ENCODE measurements at places on chromosomes 4 and X.

- DNase-seq = no peak
Observed at GRCh38 chrX:859329-859728, 228.7 kb downstream of the SHOX start.

- DNase-seq = no peak
Observed at GRCh38 chr4:60840020-60840419, 360.1 kb upstream of the ADGRL3 start.

GRCh38 chr4:87601361-87601760 lies 7.0 kb upstream of the DSPP start:
- DNase-seq = no peak

DNA sequence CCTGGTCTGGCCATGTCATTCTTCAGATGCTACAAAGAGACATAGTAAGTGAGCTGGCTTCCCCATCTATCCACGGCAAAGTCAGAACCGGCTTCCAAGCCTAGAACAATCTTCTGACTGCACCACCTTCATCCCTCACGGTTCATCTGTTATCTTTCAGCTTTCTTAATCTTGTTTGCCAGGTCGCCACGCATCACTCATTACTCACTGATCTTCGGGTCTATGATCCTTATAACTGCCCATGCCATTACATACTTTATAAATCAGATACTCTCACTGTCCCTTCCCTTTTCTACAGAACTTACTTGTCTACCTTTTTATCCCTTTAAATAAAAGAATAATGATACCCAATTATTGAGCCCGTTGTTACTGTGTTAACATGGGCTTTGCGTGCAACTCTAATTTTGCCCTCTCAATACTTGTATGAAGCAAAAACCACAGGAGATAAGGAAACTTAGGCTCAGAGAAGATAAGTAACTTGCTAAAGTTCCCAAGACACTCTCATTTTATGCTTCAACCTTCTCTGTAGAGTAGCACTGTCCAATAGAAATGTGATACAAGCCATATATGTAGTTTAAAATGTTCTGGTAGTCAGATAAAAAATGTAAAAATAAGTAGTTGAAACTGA lies 171.7 kb downstream of the AMELX start:
- DNase-seq = no peak

GRCh38 chr4:14985843-14986242 lies 16.4 kb upstream of the CPEB2 start:
- DNase-seq = no peak

DNA sequence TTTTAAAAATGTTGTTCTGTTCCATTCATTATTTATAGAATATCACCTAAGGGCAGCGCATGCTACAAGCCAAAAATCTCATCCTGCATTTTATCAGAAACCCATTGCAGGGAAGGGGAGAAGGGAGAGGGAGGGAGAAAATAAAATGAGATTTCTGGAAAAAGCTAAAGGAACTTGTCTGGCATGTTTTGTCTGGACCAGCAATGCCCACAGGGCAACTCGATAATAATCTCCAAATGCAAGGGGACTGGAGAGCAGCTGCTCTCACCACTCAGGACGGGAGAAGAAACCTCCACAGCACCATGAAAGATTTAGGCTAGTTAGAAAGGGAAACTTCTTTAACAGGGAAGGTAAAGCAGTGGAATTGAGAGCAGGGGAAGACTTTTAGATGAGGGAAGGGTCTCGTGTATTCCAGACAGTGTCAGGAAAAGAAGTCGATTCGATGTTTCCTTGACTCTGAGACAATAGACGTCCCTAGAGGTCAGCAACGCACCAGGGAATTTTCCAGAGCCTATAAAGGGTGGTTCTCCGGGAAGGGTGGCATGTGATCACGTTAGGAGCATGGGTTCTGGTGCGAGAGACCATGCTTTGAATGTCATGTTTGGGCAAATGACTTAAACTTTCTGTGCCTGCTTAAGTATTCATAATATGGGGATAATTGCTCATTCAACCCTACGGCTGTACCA lies 132.2 kb upstream of the NDP start:
- DNase-seq = peak; percentile 49

DNA sequence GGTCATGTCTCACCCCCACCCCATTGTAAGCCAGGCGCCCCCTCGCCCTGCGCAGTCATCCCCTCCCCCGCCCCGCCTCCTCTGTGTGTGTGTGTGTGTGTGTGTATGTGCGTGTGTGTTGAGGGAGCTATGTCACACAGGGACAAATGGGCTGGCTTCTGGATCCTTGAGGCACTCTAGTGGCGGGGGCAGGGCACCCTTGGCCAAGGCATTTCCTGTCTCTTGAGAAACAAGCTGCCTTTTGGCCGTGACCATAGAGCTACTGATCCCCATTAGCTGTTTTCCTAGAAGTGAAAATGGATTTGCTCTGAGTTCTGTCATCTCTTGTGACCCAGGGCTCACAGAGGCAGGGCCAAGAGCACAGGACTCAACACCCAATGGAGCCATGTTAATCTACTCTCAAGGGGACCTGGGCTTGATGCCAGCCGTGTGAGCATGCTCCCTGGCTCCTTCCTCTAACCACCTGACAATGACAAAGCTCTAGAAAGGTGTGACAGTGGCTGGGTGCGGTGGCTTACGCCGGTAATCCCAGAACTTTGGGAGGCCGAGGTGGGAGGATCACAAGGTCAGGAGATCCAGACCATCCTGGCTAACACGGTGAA lies 162.5 kb upstream of the BCOR start:
- no peak for DNase-seq

- DNase-seq = no peak
Observed at GRCh38 chr4:84531689-84532088, 32.6 kb upstream of the NKX6-1 start.

DNA sequence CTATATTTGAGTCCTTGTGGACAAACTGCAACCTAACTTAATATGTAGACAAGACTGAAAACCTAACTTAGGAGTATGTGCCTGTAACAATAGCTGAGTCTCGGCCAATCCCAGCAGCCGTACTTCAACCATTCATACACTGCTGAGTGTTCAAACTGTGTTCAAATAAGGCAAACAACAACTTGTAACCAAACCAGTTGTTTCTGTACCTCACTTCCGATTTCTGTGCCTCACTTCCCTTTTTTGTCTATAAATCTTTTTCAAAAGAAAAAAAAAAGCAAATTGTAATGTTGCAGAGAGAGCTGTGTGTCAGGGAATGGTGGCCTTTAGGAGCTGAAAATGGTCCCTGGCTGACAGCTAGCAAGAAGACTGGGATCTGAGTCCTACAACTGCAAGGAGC lies 46.0 kb downstream of the GEMIN8 start:
- no peak for DNase-seq

- no peak for DNase-seq
Observed at GRCh38 chrX:45164021-45164621, 36.6 kb downstream of the DIPK2B start.

DNA sequence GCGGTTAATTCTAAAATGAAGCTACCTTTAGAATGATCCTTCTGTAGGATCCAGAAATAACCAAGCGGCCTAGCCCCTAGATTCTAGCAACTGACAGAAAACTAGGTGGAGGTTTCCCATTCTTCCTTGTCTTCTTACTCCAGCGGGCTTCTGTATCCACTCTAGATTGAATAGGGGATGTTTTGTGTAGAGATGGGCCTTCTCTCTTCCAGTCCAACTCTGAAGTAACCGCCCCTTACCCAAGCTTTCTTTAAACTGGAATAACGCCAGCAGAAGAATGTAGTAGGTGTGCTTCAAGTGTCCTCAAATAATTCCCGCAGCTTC lies 386 bp upstream of the TMEM184C start:
- no peak for DNase-seq

- DNase-seq = peak; percentile 87
Observed at GRCh38 chrX:34656842-34657725, at the start of gene TMEM47. Gene TMEM47 (minus strand): TSS chrX:34657285. CDS start chrX:34657029, 256 bp downstream.

DNA sequence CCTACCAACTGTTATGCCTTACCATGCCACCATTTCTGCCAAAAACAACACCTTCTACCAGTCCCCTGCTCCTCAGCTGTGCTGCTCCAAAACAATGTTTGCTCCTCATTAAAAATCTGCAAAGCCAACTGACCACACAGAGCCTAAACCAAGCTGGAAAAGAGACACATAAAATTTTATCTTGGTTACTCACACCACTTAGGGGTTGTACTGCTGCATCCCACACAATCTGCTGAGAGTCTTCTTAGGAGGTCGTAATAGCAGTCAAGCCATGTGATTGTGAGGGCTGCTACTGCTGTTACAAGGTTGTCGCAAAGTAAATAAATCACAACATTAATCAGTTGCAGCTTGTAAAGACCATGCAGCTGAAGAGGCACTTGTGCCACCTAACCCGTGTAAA lies 607.4 kb upstream of the FAM241A start:
- DNase-seq = no peak

DNA sequence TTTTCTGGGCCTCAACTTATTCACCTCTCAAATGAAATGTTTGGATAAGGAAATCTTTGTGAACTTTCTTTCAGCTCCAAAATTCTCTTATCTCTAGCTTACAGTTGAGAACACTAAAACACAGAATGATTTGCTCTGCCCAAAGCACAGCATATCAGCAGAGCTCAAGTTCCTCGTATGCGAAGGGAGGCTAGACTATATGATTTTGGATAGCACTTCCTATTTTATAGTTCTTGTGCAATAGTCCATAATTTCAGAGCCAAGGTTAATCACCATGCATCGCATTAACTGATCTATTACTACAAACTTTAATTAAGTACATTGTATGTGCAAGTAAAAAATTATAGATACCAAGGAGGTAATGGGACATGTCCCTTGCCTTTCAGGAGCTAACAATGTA lies 27.0 kb upstream of the KLHL13 start:
- DNase-seq = no peak

DNA sequence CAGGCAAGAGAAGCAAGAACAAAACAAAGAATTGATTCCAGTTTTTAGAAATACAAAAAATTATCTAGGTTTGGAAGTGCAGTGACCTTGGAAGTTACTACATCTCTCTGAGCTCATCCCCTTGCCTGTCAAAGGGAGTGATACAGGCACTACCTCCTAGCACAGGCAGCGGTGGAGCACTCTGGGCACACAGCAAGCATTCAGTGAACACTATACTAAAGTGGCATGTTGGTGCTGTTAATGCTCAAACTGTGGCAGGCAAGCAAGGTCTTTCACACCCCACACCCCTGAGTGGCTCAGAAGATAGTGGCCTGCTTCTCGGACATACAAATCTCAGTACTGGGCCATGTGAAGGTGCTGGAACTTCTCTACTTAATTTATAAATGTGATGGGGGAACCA lies 51.2 kb downstream of the DRD5 start:
- no peak for DNase-seq

GRCh38 chr4:56164907-56165306 lies 216.2 kb downstream of the CEP135 start:
- no peak for DNase-seq

DNA sequence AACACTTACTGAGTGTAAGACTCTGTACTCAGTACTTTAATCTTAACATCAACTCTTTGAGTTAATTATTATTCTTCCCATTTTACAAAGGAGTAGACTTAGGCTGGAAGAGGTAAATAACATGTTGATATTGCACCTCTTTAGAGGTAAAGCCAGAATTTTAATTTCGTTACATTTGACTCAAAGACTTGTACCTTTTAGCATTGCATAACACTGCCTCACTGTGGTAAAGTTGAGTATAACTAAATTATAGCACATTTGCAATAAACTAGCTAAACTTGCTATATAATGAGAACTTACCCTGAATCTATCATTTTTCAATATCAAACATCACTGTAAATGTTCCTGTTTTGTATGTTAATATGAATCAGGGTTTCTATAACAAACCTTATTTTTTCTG lies 218.5 kb downstream of the PRR32 start:
- DNase-seq = peak; percentile 36

GRCh38 chr4:89427782-89428181 lies 120.2 kb upstream of the GPRIN3 start:
- DNase-seq = no peak

DNA sequence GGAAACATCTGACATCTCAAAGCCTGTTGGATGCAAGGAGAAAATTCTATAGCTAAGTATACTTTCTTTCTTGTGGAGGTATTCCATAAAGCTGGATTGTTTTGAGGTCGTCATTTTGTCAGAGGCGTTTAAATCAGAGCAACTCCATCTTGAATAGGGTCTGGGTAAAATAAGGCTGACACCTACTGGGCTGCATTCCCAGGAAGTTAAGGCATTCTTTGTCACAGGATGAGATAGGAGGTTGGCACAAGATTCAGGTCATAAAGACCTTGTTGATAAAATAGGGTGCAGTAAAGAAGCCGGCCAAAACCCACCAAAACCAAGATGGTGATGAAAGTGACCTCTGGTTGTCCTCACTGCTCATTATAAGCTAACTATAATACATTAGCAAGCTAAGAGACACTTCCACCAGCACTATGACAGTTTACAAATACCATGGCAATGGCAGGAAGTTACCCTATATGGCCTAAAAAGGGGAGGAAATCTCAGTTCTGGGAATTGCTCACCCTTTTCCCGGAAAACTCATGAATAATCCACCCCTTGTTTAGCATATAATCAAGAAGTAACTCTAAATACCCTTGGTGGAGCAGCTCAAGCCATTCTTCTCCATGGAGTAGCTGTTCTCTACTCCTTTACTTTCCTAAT lies 11.9 kb downstream of the HSD17B13 start:
- DNase-seq = no peak

GRCh38 chr4:40423735-40424134 lies 88.6 kb downstream of the CHRNA9 start:
- no peak for DNase-seq
